ENCODE measurements at places on chromosomes 5 and 9.

GRCh38 chr9:78973907-78974306 lies 597.9 kb upstream of the TLE4 start:
- DNase-seq, result no peak

DNA sequence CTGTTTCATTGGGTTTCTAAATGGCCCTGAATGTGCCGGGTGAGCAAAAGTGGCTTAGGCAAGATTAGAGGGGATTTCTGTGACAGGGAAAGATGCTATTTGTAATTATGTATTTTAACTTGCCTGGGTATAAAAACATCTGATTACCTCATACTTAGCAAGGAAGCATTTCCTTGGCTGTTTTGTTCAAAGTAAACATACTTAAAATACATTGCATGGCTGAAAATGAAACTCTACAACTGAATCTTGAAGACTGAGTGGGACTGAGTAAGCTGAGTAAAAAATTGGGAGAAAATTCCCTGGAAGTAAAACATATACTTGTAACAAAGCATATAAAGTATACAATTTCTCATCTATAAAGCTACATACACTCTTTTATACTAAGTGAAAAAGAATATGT lies 197.5 kb downstream of the IRX1 start:
- no peak for DNase-seq

- no peak for DNase-seq
Observed at GRCh38 chr9:129866394-129867135, 31.3 kb downstream of the USP20 start.

- no peak for DNase-seq
Observed at GRCh38 chr5:36624277-36624676, 17.9 kb downstream of the SLC1A3 start.

- no peak for DNase-seq
Observed at GRCh38 chr9:130390390-130390789, 54.4 kb upstream of the ASS1 start.

- no peak for DNase-seq
Observed at GRCh38 chr5:14821100-14821845, 50.3 kb downstream of the ANKH start.

GRCh38 chr9:105864248-105864898 lies 170.0 kb downstream of the TMEM38B start:
- no peak for DNase-seq

- DNase-seq, result no peak
Observed at GRCh38 chr5:141807732-141808131, 70.5 kb downstream of the PCDH1 start.
